ENCODE measurements at places on chromosomes 1 and 21.

GRCh38 chr21:38455403-38455802, 42.9 kb downstream of the ERG start:
- peak; percentile 18 for DNase-seq

GRCh38 chr21:45167796-45168222, 93.4 kb downstream of the ADARB1 start:
- DNase-seq, result peak; percentile 44

- DNase-seq, result no peak
These were observed 102.7 kb downstream of the RASAL2 start for GRCh38 chr1:178196631-178197030.

DNA sequence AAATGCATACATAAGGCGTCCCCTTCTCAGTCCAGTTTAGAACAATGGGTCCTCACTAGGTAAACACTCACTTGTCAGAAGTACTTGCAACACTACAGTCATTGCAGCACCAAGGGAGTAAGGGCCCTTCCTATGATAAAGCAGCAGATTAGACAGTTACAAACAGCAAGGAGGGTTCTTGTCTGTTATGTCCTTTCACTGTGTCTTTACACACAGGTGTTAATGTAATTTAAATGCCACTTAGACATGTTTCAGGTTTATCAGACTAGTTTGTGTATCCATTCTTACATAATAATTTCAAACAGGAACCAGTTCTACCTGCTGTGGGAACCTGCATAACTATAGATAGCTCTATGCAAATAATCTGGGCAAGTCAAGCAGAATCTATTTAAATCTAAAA, 105.6 kb upstream of the USH2A start:
- no peak for DNase-seq

GRCh38 chr21:18147678-18148077, 97.0 kb upstream of the CHODL start:
- no peak for DNase-seq

DNA sequence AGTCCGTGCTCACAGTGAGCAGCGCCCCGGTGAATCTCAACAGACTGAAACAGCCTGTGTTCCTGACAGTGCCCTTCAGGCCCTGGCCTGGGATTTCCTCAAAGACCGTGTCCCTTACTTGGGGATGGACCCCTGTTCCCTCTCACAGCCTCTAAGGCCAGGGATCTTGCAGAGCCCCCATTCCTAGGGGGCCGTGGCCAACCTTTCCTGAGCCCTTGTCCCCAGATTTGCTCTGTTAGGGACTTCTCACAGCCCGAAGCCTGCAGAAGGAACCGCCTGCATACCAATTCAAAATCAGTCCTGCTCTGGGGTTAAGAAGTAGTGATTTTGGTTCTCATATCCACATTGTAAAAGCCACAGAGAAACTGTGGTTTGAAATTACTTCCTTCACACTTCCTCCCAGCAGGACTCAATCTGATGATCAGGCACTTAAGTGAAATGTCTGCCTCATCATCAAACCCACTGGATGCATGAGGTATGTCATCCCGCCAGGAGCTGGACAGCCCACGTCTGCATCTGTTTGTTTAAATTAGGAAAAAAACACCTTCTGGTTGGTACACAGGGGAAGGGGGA, 14.9 kb downstream of the ABCA4 start:
- DNase-seq, result no peak

GRCh38 chr1:13760921-13761320, 60.9 kb downstream of the PRDM2 start:
- no peak for DNase-seq

GRCh38 chr1:61104220-61104671, 21.9 kb downstream of the NFIA start:
- no peak for DNase-seq

GRCh38 chr1:86487131-86487810, 18.5 kb downstream of the CLCA1 start:
- peak; percentile 94 for DNase-seq

DNA sequence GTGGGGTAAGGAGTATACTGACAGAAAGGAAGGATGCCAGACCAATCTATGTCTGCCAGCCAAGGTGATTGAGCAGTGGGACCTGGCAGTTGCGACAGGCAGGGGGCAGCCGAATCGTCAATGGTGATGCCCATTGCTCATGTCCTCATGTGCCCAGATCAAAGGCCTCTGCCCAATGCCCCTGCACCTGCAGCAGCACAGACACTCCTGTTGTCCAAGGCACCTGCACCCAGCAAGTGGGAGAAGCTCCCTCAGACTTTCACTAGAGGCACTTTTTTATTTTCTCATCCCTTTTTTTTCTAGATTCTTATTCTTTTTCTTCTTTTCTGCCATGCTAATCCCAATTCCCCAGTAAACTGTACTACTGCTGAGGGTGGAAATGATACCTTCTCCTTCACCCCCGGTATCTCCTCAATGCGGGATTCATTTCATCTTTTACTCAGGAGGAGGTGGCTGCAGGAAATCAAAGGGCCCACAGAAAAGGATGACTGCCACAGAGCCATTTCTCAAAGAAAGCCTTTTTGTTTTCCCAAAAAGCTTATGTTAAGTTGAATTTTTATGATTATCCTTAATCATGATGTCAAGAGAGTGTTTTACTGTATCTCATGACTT, 332.0 kb downstream of the PAPPA2 start:
- DNase-seq, result no peak

- no peak for DNase-seq
These were observed 937 bp downstream of the CD48 start for GRCh38 chr1:160710517-160711252.

- no peak for DNase-seq
These were observed 62.5 kb downstream of the MORN1 start for GRCh38 chr1:2328676-2329455.

DNA sequence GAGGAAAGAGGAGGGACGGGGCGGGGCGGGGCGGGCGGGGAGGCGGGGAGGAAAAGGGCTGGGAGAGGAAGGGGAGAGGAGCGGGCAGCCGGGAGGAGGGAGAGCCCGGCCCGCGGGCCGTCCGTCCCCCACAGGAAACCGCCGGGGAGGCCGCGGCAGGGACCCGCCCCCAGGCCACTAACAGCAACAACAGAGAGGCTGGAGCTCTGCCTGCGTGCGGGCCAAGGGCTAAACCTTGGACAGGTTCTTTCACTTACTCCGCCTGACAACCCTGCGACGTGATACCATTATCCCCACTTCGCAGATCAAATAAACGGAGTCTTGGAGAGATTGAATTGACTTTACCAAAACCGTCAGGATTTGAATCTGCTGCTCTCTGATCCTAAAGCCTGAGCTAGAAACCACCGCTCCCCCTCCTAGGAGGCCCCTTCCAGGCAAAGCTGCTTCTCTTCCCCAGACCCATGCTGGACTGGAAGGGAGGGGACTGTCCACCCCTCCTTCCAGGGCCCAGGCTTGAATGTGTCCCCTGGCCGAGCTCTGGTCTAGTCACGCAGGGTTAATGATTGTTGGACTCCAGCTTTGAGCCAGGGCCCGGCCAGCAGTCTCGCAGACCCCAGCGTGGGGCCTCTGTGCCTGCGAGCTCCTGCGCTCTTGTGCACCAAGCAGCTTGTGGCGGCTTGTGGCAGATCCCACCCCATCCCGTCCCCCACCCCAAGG, at the start of gene EVA1B:
TSS of gene EVA1B (minus strand) at position 10 of the 717 bp plus-strand sequence. CDS start 608 bp downstream, outside the sequence.
- DNase-seq, result peak; percentile 86

DNA sequence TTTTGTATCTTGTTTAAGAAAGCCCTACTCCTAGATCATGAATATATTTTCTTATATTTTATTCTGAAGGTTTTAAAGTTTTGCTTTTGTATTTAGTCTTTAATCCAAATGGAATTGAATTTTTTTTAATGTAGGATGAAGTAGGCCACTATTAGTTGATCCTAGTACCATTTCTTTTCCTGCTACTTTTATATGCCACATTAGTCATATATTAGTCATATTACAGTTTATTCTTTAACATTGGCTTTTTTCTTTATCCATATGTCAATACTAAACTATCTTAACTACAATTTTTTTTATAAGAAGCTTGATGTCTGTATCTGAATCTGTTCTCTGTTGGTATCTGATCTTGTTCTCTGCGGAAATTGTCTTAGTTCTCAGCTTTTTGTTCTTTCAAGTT, 48.8 kb downstream of the MAN1A2 start:
- DNase-seq, result no peak

- DNase-seq, result no peak
These were observed 34.7 kb upstream of the AK4 start for GRCh38 chr1:65113298-65113697.

- peak; percentile 49 for DNase-seq
These were observed 24.4 kb upstream of the CLDN14 start for GRCh38 chr21:36504067-36505058.

GRCh38 chr1:119564548-119564947, 57.5 kb downstream of the HSD3B1 start:
- DNase-seq, result no peak

GRCh38 chr1:87044424-87044823, 130.0 kb downstream of the HS2ST1 start:
- no peak for DNase-seq

DNA sequence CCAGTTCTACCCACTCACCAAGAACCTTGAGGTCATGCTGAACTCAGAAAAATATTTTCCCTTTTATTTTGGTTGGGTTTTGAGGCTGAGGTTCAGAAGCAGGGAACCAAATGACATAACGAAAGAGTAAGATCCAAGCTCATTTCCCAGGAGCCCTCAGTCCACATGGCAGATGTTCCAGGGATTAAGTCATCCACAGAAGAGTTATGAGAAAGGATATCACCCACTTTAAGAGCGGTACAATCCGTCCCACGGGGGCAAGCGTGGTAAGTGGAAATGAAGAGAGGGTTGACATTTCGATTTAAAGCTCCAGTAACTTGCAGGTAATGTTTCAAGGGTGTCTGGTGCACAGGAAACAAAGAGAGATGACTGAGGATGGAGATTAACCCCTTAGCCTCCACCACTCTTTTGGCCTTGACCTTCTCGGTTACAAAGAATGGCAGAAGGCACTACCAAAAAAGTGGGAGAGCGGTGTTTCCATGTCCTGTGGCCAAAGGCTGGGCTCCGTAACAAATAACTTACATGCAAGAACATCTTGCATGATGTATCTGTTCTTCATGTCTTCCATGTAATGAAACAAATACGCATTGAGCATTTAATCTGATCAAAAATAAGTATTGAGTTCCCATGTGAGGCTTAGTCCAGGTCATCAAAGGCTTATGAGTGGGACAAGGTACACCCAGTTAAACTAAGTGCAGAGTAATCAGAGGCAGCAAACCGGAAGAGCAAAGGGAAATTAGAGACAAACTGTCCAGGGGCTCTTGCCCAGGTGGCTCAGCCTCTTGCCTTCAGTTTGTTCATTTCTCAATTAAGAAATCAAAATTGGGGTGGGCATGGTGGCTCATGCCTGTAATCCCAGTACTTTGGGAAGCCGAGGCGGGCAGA, 241.4 kb downstream of the TOMM20 start:
- DNase-seq, result peak; percentile 55

DNA sequence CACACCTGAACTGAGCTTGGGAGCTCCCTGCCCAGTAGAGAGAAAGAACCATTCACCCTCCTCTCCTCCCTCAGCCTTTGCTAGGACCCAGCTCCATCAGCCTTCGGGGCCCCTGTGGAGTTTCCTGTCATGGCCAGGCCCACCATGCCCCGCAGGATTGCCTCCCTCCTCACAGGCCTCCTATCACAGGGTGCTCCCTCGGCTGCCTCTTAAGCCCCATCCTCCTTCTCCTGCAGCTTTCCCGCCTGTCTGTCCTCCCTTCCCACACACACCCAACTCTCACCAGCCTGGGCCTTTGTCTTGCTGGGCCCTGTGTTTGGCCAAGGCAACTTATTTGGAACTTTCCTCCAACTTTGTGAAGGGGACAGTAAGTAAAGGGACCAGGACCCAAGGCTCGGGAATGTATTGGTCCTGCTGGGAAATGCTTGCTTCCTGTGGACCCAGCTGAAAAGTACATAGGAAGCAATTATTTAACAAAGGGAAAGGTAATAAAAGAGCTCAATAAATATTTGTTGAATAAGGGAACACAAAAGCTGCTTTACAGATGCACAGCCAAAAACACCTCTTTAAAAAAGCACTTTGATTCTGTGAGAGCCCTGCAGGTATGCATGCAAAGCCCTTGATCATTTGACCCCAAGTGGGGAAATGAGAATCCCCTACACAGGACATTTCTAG, 31.6 kb upstream of the TENT5C start:
- DNase-seq, result no peak

GRCh38 chr1:180540697-180541594, 17.8 kb upstream of the OVAAL start:
- peak; percentile 77 for DNase-seq

DNA sequence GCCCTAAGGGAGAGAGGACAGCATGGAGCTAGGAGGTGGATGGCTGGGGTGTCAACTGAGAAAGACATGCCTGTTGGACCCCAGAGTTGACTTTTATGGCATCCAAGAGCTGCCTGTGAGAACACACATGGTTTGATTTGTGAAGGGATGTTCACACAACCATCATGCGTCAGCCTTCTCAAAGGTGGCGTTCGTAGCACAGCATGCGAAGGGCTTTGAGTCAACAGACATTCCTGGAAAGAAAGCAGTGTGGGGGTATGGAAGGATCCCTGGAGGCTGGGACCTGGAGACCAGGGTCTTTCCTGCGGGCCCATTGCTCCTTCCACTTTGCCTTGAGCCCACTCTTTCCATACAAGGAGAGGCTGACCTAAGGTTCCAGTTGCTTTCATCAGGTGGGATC, 6.4 kb upstream of the WNT3A start:
- DNase-seq, result peak; percentile 0

DNA sequence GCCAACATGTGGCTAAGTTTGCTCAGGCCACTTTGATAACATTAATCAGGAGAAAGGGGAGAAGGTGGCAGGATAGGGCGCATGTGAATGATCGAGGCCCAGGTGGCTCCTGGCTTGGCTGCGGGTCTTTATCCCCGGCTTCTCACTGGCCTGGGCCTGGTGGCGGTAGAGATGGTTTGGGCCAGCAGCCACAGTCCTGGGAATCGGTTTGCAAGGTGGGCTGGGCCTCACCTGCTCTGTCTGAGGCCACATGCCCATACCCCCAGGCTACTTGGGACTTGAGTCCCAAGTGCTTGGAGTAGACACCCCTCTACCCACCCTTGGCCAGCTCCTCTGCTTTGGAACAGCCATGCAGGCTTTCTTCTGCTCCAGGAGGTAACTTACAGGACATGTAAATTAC, 49.7 kb upstream of the DISP3 start:
- DNase-seq, result no peak

- DNase-seq, result no peak
These were observed 209.6 kb upstream of the DPYD start for GRCh38 chr1:98130408-98130807.

DNA sequence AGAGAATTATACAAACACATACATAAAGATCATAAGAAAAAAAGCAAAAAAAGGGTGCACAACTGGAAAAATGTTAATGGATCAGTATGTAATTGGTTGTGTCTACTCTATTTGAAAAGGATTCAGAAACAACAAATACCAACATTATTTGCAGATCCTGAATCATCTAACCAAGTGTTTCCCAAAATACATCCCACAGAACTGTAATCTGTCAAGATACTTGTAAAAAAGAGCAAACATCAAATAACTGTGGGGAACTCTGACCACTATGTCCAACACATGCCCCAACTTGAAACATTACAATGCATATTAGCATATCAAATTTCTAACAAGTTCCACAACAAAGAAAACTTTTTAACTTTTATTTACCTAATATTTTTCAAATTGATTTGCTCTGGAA, 22.6 kb downstream of the ANKRD13C start:
- peak; percentile 15 for DNase-seq
